ENCODE measurements at places on chromosomes 1 and 21.

DNA sequence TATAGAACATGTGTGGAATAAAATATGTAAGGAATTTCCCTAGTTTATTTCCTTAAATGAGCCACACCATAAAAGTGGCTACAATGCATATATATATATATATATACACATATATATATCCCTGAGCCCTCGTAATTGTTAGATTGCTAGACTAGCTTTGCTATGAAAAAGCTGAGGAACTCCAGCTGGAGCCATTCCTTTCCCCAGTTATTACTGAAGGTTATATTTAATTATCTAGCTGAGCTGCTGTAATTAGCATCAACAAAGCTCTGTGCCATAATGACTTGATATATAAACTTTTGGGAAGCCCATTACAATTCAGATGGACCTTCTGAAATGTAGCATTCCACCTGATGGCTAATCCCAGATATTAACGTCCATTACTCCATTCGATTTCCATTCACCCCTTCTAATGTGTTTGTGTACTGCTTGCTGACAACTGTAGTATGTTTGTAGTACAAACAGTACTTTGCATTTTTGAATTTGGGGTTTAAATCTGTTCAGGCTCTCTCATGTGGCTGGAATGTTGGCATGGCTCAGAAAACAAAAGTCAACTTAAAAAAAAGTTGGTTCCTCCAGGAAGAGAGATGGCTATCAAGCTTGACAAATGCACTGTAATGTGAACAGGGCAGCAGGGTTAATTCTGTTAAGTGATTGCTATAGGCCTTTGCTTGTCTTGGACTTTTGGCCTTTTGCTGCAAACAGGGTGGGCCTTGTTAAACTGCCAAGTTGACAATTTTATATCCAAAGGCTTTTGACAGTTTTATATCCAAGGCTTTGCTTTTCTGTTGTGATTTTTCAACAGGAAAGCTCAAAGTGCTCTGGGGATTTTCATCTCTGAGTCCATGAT lies 170.0 kb downstream of the LTN1 start:
- no peak for DNase-seq

- no peak for DNase-seq
Measured at GRCh38 chr1:208190784-208191183, 53.4 kb downstream of the PLXNA2 start.

- DNase-seq, result peak; percentile 43
Measured at GRCh38 chr1:100246738-100247137, 2.9 kb downstream of the DBT start.

- no peak for DNase-seq
Measured at GRCh38 chr1:29210278-29211085, 20.3 kb downstream of the MECR start.

DNA sequence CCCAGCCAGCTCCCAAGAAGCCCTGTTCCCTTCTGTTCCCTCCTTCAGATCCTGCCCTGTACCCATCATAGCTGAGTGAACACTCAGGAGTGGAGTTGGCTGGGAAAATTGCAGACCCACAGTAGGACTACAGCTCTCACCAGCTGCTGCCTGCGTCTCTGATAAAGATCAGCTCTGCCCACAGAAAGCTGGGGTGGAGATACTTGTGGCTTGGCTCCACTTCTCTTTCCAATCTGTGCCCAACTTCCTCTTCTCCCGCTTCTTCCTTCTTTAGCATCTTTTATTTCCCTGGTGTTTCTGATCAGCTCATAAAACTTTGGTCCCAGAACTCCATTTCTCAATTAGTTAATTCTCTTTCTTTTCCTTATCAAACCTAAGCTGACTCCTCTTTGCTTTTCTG lies 5.5 kb upstream of the CD1A start:
- peak; percentile 18 for DNase-seq

- no peak for DNase-seq
Measured at GRCh38 chr1:6454856-6455751, 10.9 kb downstream of the TNFRSF25 start.

DNA sequence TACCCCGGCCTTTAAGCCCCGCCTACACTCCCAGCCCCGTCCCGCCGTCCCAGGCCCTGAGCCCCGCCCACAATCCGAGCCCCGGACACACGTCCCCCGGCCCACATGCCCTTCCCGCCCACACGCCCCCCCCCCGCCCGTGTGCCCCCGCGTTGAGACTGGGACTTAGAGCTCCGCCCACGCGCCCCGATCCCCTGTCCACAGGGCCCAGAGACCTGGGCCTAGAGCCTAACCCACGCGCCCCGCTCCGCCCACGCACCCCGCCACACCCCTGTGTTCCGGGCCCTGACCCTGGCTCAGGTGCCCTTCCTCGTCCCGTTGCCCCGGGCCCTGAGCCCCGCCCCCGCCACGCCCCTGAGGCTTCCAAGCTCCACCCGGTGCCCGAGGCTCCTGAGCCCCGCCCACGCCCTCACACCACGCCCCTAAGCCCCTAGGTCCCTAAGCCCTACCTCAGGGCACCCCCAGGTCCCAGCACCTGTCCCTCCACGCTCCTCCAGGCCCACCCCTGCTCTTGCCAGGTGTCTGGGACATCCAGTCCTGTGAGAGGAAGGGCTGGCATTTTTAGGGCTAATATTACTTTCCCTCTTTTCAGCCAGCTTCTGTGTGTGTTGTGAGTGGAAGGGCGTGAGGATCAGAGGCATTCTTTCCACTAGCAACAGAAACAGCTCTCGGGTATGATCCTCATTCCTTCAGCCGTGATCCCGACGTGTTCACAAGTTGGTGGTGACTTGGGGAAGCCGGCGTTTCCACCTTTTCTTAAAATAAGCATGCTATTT lies 552 bp upstream of the GPR157 start:
- peak; percentile 83 for DNase-seq

DNA sequence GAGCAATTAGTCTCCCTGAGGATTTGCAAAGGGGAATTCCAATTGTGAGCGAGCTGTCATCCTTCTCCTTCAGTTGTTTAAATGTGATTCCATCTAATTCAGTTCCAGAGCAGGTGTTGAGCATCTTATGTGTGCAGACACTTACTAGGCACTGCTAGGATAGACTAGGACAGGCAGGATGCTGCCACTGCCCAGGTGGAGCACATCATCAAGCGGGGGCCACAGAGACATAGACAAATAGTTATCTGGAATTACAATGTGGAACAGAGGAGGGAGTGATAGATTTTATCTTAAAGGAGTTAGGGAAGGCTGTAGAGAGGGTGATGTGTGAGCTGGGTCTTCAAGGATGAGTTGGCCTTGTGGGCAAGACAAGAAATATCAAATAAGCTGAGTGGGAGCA lies 55.9 kb downstream of the CDC7 start:
- no peak for DNase-seq

DNA sequence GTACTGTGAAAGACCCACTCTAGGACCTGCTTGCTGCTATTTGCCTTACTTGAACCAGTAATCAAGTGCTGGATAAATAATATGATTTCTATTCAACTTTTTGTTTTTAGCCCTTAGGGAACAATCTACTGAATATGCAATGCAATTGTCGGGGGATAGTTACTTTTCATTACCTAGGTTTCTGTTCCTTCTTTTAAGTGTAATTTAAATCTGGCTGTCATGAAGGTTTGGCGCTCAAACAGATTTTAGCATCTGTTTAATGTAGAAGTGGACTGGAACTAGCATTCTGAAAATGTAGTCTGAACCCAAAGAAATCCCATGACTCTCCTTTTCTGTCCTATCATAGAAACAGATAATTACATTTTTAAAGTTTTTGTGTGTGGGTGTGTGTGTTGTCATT lies 4.8 kb downstream of the MGST3 start:
- no peak for DNase-seq

GRCh38 chr1:12745992-12746323 lies at the start of gene CFAP107:
TSS of gene CFAP107 (plus strand) at chr1:12746200. CDS start at chr1:12746431, 231 bp downstream.
- DNase-seq, result no peak

GRCh38 chr1:229138058-229138457 lies 132.9 kb upstream of the RAB4A start:
- DNase-seq, result no peak

DNA sequence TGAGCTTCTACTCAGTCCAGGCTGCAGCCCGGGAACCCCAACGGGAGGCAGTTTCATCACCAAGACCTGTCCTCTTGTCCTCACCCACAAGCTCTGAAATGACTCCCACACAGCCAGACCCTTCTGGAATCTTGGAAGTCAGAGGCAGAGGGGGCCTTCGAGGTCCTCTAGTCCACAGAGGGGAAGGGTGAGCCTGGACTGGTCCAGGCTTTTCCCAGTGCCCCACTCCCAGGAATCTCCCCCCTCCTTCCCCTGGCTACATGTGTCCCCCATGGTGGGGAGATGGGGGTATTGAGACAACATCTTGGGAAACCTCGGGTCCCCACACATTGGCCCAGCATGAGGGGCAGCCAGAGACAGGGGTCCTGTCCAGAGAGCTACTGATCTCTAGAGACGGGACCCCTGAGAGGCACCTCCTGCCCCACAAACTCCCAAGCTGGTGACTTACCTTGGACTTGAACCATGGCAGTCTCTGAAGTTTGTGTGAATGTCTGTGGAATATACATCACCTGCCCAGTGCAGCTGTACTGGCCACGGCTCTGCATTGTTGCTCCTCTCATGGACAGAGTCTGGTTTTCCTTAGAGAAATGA lies 19.4 kb upstream of the SLAMF9 start:
- DNase-seq, result no peak

GRCh38 chr1:61518670-61519400 lies 206.1 kb downstream of the TM2D1 start:
- no peak for DNase-seq

- peak; percentile 64 for DNase-seq
Measured at GRCh38 chr1:21904454-21904703, 32.7 kb downstream of the HSPG2 start.

DNA sequence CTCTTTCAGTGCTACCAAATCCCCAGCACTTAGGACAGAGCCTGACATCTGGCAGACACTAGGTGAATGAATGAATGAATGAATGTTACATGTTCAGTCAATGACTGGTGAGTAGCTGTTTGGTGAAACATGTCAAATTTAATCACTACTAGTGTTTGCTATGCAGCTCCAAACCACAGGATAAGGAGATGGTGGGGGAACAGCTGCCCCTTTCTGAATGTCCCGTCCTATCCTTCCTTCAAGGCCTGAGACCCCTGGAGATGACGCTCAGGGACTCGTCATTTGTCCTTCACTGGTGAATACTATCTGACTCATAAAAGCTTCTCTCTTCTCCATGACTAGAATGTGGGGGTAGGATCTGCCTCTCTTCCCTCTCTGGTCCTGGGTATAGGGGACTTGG lies 175.4 kb downstream of the HIVEP3 start:
- no peak for DNase-seq

GRCh38 chr1:226135059-226135651 lies 51.4 kb downstream of the ACBD3 start:
- DNase-seq, result no peak

DNA sequence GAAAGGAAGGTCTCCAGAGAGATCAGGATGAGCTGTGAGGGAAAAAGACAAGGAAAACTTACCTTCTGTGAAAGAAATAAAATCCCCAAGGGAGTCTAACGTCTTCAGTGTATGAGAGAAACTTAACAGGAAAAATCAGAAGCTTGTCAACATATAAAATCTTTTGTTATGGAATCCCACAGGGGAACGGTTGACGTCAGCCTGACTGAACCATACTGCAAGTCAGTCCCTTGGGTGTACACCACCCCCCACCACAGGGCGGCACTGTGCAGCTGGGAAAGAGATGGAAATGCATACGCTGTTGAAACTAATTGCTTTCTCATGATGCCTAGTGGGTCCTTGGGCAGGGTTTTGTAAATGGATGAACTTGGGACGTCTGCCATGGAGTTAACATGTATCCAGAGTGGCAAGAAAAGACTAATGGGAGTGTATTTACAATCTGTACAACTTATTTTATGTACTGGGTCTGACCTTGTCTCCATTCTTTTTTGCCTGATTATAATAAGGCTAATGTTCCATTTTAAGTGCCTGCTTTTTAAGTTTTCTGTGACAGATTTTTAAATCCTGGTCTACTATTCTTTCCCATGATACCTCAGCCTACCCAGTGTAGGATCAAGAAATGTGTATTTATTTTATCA lies 22.7 kb downstream of the UTP25 start:
- peak; percentile 54 for DNase-seq

DNA sequence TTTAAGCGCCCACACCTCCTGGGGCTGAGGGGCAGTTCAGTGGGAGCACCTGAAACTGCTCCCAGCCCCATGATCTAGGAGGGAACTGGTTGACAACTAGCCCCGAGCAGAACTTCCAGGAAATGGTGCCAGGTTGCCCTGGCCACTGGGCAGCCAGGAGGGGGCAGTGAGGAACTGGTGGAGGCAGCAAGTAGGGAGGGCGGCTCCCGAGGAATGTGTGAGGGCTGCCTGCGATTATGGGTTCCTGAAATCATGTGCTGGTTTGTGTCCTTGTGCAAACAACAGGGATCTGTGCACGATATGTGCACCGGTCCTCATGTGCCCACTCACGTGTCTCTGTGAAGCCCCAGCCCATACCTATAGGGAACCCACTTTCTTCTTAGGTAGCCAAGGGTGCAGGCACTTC lies 9.9 kb downstream of the GPR3 start:
- peak; percentile 79 for DNase-seq

- no peak for DNase-seq
Measured at GRCh38 chr1:52164604-52165003, 22.7 kb downstream of the ZFYVE9 start.

GRCh38 chr1:162299018-162299417 lies 77.6 kb downstream of the SPATA46 start:
- DNase-seq, result no peak

All from hematopoietic multipotent progenitor cell treated with erythropoietin and hydrocortisone succinate and interleukin-3 and kit ligand, for 6 days (in vitro differentiated cells).